Mesenchymal stem cell (in vitro differentiated cells and primary cell): ENCODE measurements at places on chromosomes 2 and 18.

DNA sequence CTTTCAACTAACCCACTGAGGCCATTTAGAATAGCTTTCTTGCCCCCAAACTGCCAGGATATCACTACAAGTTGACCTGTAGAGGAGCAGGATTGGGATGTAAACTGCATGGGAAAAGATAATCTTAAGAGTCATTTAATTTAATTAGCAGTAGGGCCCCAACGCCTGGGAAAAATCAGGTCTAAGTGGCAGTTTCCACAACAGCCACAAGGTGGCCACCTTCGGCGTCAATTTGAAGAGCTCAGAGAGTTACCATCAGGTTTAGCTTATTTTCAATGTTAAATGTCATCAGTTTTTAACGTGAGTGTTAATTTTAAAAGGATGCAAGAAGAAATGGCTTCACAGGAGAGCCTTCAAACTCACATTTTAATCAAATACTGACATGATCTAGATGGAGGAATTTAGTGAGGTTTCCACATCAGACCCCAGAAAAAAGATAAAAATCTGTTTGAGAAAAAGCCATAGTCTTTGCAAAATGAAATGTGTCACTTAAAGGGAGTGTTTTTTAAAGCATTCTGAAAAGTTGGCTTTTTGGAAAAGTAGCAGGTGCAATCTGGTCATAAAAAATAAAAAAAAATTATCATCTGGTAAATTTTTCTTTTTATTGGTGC, 77.3 kb upstream of the UPP2 start:
- DNase-seq = peak; percentile 53

- DNase-seq = no peak
Measured at GRCh38 chr2:25797620-25798488, 80.4 kb downstream of the ASXL2 start.

- peak; percentile 30 for DNase-seq
Measured at GRCh38 chr18:7133181-7133580, 15.6 kb upstream of the LAMA1 start.

- DNase-seq = no peak
Measured at GRCh38 chr2:145649061-145649460, 1129.1 kb upstream of the ZEB2 start.

GRCh38 chr2:48912110-48912509, 156.6 kb upstream of the LHCGR start:
- DNase-seq = no peak

DNA sequence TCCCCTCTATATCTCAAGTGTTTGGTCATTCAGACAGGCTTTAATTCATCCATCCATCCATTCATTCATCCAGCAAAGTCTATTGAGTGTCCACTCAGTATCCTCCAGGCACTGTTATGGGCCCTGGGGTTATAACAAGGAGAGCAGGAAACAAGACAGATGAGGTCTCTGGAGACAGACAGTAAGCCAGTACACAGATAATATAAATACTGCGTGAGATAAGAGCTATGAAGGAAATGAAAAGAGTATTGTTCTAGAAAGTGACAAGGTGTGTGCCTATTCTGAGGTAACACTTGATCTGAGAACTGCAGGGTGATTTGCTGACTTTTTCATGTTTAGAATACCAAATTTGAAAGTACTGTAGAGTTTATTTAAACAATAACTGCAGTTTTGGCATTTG, 98.3 kb downstream of the OSBPL6 start:
- DNase-seq = no peak

GRCh38 chr18:72114801-72115594, 429.1 kb downstream of the CBLN2 start:
- DNase-seq = no peak

DNA sequence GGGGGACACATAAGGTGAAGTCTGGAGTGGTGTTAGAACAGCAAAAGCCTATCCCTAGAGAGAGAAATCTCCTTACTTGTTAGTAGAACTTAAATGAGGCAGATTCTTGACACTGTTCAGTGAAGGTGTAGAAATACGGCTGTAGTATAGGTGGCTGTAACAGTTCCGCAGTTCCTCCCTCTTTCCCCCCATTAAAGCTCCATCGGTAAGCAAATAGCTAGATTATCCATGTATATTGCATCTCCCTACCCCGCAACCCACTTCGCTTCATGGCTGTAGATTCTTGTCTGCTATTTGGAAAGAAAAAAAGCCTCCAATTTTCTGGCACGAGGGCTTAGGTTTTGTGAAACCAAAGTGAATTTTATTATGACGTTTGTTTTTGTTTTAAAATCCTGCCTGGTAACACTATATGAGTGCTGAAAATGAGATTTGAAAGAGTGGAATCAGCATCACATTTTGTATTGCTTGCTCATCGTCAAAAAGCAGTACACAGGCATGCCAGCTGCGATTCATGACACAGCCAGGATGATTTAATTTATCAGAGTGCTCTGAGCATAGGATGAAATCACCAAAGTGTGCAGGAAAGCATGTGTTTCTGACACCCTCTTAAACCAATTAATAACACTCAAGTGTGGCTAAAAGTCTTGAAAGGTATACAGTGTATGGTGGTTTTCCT, 1.4 kb downstream of the FAM171B start:
- peak; percentile 8 for DNase-seq

DNA sequence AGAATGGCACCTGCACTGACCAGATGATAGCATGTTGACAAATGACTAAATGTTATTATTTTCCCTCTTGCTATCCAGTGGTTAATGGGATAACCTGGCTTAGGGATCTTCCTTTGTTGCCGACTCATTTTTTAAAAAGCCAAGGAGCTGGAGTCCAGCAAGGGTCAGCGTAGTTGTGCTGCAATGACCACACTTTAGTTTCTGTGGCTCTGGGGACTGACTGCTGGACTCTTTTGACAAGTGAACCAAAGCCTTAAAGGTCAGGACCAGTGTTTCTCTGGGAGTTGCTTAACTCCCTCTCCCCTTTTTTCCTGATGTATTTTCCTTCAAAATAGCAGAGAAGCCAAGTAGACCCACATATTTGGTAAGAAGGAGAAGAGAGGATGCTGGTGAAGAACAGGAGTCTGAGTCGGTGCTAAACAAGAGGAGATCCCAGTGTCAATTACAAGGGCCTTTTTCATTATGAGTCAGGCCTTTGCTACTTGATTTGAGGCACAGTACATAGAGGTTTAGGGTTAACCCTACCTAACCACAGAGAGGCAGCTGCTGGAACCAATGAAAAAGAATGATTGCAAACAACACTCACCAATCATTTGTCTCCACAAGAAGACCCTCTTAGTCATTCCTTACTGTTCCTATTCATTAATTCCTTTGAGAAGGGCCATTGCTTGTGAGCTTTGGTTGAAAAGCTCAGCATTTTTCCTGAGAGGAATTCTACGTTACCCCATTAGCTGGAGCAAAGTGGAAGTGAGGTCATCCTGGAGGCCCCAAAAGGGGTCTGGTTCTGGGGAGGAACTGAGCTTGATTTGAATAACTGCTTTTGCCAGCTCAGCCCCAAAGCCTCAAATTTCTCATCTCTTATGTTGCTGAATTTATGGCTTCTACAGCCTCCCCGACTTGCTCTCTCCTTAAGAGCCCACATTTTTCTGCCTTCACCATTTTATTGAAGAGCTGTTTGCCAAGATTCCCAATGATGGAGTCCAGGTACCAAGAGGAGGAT, 137.6 kb upstream of the HNMT start:
- no peak for DNase-seq

GRCh38 chr18:596288-596881, 403 bp upstream of the CLUL1 start:
- no peak for DNase-seq

DNA sequence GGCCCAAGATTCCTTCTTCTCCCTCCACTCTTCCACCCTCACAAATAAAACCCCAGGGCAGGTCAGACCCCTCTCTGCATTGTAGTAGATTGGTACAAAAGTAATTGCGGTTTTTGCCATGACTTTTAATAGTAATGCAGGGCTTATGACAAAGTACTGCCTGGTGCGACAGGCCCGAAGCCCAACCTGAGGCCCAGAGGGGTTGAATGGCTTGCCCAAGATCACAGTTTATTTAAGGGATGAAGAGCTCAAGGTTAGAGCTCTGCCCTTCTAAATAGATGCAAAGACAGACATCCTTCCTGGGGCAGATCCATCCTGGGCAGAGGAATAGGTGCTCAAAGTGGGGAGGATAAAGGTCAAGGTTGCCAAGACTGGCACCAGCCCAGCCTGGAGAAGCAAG, 899 bp upstream of the PSTPIP2 start:
- DNase-seq = no peak

DNA sequence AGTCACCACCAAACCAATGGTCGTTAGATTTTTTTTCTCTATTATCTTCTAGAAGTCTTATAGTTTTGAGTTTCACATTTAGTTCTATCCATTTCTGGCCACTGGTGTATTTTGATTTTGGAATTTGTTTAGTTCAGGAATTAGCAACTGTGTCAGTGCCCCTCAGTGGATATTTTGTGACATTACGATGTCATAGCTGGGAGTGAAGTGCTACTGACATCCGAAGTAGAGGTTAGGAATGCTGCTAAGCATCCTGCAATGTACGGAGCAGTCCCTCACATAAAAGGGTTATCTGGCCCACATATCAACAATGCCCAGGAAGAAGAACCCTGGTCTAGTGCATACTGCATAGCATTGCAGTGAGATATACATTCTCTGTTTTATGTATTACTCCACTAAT, 157.4 kb upstream of the RGPD4 start:
- peak; percentile 4 for DNase-seq

DNA sequence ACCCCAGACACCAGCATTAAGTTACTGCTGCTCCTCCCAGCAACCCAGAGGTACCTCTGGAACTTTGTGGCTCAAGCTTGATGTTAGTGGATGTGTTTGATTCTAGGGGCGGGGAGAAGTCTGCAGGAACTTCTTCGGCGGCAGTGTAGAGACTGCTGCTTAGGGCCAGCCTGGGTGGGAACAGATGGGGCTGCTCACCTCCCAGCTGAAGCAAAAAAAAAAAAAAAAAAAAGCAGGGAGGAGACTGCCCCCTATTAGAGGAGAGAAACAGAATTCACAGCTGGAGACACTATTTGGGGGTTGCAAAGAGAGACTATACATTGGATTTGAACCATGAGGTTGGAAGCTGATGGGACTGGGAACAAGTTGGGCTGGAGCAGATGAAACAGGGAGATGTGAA, 28.6 kb upstream of the FAM136A start:
- DNase-seq = no peak

GRCh38 chr18:76823587-76824011, 1.2 kb downstream of the ZNF236 start:
- DNase-seq = peak; percentile 58

DNA sequence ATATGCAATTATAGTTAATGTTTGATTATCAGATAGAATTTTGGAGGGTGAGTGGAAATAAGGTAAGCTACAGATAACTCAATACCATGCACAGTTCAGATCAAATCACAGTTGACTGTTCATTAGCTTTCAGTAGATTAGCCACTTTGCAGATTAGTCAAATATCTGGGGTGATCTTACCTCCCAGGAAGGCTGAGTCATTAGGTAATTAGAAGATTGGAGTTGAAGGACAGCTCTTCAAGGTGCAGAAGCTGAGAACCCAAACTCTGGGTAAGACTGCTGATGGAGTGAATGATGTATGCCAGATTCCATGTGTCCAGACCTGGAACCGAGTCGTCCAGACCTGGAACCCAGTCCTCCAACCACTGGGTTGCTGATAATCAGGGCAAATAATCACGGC, 262.8 kb upstream of the UBE2E3 start:
- DNase-seq = no peak

GRCh38 chr2:215479536-215480240, 43.8 kb upstream of the FN1 start:
- no peak for DNase-seq

DNA sequence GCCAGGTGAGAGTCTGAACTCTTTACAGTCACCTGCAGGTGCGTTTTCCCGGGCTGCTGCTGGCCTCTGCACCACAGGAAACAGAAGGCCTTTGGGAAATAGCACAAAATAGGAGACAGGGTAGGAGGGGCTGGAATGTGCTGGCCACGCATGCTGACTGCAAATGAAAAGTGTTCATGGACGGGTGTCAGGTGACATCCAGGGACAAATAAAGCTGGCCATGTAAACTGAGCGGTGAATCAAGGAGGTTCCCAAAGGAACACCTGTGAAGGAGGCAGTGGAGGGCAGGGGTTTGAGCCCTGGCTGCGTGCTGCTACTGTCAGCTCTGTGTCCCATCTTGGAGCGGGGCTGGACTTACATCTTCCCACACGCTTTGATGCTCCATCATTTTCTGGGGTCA, 42.4 kb upstream of the GBX2 start:
- no peak for DNase-seq

- no peak for DNase-seq
Measured at GRCh38 chr18:73461780-73462059, 593.9 kb upstream of the NETO1 start.

GRCh38 chr2:151945186-151945585, 117.0 kb upstream of the ARL5A start:
- DNase-seq = no peak

DNA sequence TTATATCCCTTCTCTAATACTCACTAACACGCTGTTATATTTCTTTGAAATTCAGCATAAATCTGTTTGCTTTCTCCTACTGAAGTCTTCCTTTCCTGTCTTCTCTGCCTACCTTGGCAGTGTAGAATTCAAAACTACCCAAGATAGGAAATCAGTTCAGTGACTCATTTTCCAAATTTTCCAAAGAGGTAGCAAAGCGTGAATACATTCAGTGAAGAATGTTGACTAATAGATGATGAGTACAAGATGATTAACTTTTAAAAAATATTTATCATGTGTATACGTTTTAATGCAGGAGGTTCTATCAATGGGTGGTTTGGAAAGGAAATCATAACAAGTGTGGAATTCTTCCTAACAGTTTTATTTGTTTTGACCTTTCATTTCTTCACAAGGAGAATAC, 201.9 kb upstream of the SLC8A1 start:
- DNase-seq = no peak

DNA sequence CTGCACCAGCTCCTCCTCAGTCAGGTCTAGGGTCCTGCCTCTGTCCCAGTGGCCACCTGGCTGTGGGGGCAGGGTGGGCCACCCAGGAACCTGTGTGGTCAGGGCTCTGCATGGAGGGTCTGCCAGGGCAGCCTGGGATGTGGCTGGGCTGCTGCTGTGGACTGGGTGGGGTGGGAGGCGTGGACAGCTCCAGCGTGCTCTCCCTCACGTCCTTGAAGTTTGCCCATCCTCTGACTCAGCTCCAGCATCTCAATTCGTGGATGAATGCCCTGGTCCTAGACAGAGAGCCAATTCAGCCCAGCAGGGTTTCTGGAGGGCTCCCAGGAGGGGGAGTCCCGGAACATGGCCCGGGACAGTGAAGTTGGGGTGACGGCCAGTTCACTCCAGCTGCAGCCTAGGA, 64.3 kb upstream of the EPAS1 start:
- DNase-seq = no peak

GRCh38 chr2:74002505-74003421, 18.1 kb downstream of the TET3 start:
- peak; percentile 86 for DNase-seq
